ENCODE measurements at places on chromosomes 5 and 9.

- no peak for DNase-seq
Observed at GRCh38 chr9:121949766-121950165, 143.3 kb downstream of the TTLL11 start.

DNA sequence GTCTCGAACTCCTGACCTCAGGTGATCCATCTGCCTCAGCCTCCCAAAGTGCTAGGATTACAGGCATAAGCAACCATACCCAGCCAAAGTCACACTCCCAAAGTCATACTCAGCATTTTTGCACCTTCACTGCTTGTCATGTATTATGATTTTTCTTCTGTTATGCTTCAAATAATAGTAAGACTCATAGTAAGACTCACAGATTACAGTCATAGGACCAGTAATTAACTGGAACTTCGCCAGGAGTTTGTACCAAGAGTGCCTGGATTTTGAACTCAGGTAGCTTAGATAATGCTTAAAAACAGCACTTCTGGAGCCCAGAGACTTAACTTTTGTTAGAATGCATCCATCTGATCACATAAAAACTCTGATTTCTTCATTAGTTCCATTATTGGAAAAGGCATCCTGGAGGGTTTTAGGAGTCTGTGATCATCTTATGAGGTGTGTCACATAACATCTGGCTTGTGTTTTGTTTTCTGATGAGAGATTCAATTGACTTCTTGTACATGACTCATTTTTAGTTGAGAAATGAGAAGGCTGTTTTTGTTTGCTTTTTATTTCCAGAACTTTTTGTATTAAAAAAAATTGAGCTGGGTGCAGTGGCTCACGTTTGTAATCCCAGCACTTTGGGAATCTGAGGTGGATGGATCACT, 131.5 kb downstream of the ADAMTS19 start:
- no peak for DNase-seq

- no peak for DNase-seq
Observed at GRCh38 chr9:129570450-129571297, 50.2 kb downstream of the C9orf50 start.

DNA sequence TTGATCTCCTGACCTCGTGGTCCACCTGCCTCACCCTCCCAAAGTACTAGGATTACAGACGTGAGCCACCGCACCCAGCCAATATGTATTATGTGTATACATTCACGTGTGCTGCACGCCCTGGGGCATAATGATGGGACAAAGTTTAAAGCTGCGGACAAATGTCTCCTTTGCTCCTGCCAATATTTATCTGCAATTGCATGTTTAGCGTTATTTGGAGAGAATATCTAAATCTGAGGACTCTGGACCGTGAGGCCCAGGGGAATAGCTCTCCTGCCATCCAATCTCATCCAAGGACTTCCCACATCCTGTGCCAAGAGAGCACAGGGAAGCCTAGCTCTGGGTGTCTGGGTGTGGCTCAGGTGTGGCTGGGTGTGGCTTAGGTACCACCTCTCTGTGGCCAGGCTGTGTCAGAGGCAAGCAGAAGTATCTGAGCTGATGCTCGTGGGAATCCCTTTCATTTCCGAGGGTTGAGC, 6.9 kb upstream of the BOD1 start:
- DNase-seq, result no peak

DNA sequence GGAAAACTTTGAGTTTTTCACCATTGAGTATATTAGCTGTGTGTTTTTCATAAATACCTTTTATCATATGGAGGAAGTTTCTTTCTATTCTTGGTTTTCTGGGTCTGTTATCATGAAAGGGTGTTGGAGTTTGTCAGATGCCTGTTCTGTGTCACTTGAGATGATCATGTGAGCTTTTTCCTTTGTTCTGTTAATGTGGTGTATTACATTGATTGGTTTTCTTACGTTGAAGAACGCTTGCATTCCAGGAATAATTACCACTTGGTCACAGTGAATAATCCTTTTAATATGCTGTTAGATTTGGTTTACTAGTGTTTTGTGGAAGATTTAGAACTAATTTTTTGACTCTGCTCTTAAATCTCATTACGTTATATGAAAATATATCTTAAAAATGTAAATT, 7.8 kb downstream of the PLEKHG4B start:
- DNase-seq, result peak; percentile 51

- DNase-seq, result no peak
Observed at GRCh38 chr9:126309427-126310189, 17.0 kb upstream of the MVB12B start.

DNA sequence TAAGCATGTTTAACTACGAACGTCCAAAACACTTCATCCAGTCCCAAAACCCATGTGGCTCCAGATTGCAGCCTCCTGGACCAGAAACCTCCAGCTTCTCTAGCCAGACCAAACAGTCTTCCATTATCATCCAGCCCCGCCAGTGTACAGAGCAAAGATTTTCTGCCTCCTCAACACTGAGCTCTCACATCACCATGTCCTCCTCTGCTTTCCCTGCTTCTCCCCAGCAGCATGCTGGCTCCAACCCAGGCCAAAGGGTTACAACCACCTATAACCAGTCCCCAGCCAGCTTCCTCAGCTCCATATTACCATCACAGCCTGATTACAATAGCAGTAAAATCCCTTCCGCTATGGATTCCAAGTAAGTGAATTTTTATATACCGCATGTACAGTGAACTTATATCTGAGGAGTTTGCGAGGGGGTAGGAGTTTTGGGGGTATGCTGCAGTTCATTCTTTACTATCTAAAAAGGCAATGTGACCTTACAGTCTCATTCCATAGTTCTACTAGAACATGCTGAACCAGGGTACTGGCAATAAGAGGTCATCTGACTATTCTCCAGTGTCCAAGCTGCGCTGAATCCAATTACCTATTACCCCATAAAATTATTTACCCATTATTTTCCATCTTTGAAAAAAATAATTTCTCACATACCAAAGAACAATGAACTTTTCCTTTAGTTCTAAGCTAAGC, 3.1 kb downstream of the MYOT start:
- DNase-seq, result no peak

DNA sequence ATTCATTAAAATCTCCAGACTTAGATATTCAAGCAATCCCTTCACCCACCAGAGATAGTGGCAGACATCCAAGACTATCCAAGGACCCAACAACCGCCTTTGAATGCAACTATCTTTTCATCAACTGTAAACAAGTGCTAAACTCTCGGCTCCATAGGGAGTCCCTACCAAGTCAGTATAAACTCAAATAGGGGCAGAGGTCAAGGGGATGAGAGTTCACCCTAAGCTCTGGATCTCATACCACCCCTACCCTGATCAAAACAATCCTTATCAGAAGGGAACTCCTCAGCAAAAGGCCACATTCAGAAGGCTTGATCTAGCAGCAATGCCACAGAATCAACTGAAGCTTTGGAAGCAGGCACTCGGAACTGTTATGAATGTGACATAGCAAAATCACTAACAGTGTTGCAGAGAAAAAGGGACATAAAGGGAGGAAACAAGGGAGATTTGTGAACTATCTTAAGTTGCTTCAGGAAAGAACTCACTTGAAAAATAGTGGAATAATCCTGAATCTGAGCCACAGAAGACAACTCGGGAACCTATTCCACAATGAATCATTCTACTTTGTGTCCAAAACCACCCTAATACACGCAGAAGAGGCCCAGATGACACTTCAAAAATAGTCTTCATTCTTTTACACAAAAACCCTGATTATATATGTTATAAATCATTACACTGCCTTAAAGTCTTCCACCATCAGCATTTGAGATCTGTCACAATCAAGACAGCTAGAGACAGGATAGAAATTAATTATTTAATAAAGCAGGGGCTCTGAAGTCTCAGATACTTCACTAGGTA, 49.8 kb downstream of the NR6A1 start:
- peak; percentile 26 for DNase-seq

- no peak for DNase-seq
Observed at GRCh38 chr9:14994738-14995137, 84.5 kb upstream of the FREM1 start.

DNA sequence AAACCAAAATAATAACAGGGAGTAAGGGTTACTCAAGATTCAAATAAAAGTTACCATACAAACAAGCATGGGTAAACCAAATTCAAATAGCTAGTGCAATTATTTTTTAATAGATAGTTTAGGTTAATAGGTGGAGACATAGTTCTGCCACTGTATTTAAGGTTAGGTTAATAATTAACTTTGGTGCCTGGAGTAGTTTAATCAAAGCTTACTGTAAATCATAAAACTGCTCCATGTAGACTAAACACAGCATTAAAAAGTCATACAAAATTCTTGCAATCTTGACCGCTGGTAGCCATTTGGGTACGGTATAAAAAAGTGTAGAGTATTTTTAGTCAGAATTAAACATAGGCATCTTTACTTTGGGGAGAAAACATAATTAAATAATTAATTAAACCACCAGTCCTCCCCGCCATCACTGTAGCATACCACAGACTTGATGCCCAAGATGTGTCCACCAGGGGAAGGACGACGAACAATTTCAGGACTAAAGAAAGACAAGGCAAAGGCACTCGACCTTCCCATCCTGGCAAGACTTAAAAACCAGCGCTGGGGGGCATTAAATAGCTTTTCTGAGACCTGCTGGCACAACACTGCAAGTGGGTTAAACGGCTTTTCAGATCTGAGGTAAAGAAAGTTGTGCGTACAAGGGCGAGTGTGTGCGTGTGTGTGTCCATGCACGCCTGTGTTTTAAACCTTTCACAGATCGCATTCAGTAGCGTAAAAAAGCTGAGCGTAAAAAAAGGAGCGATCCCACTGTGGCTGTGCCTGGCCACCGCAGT, 2.9 kb downstream of the SEMA6A start:
- DNase-seq, result peak; percentile 51

GRCh38 chr5:111769541-111769940, 12.5 kb upstream of the NREP start:
- DNase-seq, result no peak

GRCh38 chr9:95313010-95313498, 4.5 kb downstream of the FANCC start:
- peak; percentile 92 for DNase-seq

DNA sequence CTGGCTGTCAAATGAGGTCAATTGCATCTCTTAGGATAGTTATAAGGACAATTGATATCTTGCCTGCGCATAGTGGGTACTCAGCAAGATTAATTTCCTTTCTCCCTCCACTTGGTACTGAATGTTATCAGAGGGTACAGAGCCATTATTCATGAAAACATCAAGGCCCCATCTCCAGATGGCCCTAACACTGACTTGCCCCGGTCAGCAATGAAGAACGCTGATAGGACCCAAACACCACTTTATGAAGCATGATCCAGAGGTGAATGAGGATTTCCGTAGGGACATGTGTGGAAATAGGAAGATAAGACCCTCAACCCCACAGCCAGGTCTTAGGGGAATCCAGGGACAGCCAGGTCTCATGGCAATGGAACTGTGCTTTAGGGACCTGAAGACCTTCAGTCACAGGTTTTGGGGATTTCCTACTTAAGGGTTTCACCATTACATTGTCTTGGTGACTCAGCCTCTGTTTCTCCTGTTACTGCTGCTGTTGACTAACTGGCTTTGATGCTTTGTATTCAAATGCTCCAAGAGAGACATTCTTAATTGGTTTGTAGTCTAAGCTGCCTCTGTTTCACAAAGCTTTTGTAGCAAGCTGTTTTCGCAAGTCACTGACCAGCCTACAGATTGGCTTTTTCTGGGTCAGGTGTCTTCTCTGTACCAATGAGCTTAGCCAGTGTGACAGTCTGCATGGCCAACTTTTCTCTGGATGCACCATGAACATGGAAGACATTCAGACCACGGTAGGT, 35.3 kb upstream of the IQGAP2 start:
- DNase-seq, result no peak

- no peak for DNase-seq
Observed at GRCh38 chr5:106415541-106415940, 1255.2 kb downstream of the EFNA5 start.

- DNase-seq, result no peak
Observed at GRCh38 chr9:131845305-131846298, 105.7 kb upstream of the RAPGEF1 start.

GRCh38 chr9:89405826-89406225, 87.5 kb downstream of the SECISBP2 start:
- no peak for DNase-seq

- peak; percentile 71 for DNase-seq
Observed at GRCh38 chr5:115831163-115831768, 10.1 kb downstream of the ATG12 start.

DNA sequence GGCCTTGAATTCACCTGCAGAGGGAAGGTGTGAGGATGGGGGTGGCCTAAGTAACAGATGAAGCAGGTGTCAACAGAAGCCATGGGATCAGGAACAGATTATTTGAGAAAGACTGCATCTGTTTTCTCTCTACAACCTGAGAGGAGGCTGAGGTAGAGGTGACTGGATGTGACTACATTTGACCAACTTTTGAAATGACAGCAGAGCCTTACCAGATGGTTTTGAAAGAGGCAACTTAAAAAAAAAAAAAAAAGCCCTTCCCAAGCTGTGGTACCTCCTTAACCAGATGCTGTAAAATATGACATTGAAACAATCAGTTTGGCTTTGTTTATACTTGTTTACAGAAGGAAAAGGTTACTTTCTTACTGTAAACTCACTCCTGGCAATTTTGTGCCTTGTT, 108.6 kb downstream of the TRIO start:
- DNase-seq, result no peak

- DNase-seq, result no peak
Observed at GRCh38 chr5:18975624-18976023, 1012.4 kb downstream of the CDH18 start.

DNA sequence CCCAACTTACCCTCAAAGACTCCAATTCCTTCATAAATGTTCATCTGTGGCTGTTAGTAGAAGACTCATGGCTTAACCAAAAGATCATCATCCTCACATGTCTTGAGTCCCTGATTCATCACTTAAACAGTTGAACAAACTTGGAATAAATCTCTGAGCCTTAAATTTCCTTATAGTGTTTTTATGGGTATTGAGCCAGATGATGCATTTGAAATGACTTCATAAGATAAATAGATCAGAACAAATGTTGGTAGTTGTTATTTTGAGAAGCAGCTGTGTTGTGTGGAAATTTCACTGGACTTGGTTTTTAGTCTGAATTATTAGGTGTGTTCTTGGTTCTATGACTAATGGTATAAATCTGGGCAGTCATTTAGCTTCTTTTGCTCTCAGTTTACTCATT, 236.2 kb downstream of the NNT start:
- no peak for DNase-seq

DNA sequence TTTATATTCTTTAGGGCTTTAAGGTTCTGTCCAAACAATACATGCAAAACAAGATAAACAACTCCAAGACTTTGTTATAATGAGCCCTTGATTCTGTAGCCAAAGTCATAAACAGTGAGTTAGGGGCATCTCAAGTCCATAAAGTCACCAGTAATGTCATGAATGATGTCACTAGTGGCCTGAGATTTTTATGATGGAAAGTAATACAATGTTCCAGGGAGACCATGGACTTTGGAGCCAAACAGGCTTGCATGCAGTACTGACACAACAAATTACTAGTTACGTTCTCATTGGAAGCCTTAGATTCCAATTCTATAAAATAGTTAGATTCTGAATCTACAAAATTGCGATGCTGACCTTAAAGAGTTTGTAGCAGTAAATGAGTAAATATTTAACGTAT, 280.0 kb downstream of the HINT1 start:
- DNase-seq, result no peak

DNA sequence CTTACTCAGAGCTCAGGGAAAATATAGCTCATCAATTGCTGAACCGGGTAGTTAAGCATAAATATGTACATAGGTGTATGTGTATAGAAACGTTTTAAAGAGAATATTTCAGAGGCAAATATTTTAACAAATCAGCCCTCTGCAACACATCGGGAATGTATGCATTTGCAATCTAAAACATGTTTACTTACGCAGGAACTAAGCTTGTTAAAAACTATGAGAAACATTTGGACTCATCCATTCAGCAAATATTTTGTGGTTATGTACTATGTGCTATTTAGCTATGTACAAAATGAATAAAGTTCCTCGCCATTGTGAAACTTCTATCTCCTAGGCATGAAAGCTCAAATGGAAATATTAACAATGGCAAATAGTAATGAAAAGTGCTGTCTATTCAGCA, 469.9 kb downstream of the ARHGEF28 start:
- no peak for DNase-seq

All from GM23338 (cell line).